Heart left ventricle (tissue), 16 donors: ENCODE measurements at places on chromosomes 11 and 22. TPM values are rescaled to one million over a fixed set of nuclear protein-coding genes. Genes with fewer than 3 reads are reported as not detected.
A peak's percentile ranks its signal among the peaks of the same experiment; 100 is the strongest.

DNA sequence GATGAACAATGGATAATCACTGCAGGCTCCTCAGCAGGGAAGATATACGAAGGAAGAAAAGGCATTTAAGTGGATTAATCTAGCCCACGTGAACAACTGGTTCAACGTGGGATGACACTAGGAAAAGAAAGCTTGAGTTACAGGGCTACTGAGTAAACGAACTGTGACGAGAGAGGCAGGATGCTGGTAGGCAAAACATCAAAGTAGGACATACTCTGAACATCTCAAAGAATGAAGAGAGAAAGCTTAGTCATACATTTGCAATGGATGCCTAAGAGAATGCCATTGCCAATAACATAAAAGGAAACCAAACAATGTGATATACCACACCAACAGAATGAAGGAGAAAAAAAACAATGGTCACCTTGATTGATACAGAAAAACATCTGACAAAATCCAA, 12.9 kb downstream of the USP28 start:
- H3K4me1 ChIP-seq = peaks cover 15% of the 10 kb centered on the region
- no peaks in the 10 kb centered on the region for H3K36me3 ChIP-seq
- no peak overlapping the region for H3K27ac ChIP-seq
- no peak overlapping the region for H3K4me3 ChIP-seq
- no peak for DNase-seq
- no peaks in the 10 kb centered on the region for H3K27me3 ChIP-seq

DNA sequence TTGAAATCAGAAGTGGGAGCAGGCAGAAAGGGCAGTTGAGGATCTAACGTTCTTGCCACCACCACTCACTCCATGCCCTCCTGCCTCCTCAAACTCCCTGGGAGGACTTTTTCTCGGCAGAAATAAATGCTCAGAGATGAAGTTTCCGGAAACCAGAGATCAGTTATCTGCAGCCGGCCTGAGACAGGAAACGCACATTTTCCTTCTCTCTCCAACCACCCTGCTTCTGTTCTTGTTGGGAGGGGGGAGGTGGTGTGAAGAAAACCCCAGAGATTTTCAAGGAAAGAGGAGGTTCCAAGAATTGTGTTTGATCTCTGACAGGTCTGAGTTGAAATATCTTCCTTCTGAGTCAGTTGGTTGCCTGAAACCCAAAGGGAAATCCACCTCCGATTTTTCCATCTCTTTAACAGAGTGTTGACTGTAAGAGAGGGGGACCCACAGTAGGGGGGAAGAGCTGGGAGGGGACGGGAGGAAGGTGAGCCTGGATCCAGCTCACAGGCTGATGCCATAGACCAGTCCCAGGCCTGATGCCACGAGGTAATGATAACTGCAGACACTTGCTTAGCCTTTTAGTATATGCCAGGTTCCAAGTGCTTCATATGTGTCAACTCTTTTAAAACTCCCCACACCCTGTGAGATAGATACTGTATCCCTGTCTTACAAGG, 100.8 kb downstream of the TRAF6 start:
- no peak for DNase-seq
- H3K27me3 ChIP-seq = no peaks in the 10 kb centered on the region
- H3K36me3 ChIP-seq = no peaks in the 10 kb centered on the region
- H3K27ac ChIP-seq = no peak overlapping the region
- H3K4me1 ChIP-seq = peaks cover 4% of the 10 kb centered on the region
- H3K4me3 ChIP-seq = no peak overlapping the region

DNA sequence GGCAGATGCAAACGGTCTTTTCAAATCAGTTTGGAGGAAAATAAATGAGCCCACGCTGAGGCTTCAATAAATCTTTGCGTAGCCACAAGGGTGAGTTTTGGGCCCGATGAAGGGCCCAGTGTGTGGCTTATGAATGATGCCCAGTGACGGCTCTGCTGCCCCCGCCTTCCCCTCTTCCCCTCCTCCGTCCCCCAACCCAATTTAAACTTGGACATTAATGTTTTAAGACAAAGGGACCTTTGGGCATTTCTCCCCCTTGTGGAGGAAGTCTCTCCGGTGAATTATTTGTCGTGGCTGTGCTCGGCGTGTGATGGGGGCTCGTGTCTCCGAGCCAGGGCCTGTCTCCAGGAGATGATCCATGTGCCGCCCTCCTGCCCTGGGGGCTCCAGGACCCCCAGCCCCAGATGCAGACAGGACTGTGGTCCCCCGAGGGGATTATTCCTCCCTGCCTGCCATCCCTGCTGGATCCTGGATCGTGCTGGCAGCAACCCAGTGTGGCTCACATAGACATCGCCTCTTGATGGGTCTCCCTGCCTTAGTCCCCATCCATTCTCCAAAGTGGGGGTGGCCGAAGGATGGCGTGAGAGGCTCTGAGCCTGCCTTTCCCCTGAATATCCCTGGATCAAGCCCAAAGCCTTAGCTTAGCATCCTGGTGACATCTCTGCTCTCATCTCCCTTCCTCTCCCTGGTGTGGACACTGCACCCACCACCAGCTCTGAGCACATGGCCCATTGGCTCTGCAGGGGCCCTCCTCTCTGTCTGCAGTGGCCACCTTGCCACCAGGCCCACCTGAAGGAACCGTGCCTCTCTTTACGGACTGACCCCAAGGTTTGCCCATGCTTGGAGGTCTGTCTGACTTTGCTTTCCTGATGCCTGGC, 56.4 kb downstream of the SMIM38 start:
- no peaks in the 10 kb centered on the region for H3K4me1 ChIP-seq
- H3K4me3 ChIP-seq = no peak overlapping the region
- H3K27ac ChIP-seq = no peak overlapping the region
- no peak for DNase-seq
- H3K36me3 ChIP-seq = no peaks in the 10 kb centered on the region
- H3K27me3 ChIP-seq = no peaks in the 10 kb centered on the region

- H3K27me3 ChIP-seq = no peaks in the 10 kb centered on the region
- H3K36me3 ChIP-seq = no peaks in the 10 kb centered on the region
- no peak for DNase-seq
- H3K27ac ChIP-seq = no peak overlapping the region
- H3K4me3 ChIP-seq = no peak overlapping the region
These were observed 19.9 kb upstream of the CTR9 start for GRCh38 chr11:10731064-10731680.

GRCh38 chr11:130622141-130622542, 173.7 kb downstream of the ADAMTS15 start:
- peaks cover 13% of the 10 kb centered on the region for H3K4me1 ChIP-seq
- DNase-seq = no peak
- no peak overlapping the region for H3K4me3 ChIP-seq
- H3K27me3 ChIP-seq = no peaks in the 10 kb centered on the region
- H3K27ac ChIP-seq = no peak overlapping the region

DNA sequence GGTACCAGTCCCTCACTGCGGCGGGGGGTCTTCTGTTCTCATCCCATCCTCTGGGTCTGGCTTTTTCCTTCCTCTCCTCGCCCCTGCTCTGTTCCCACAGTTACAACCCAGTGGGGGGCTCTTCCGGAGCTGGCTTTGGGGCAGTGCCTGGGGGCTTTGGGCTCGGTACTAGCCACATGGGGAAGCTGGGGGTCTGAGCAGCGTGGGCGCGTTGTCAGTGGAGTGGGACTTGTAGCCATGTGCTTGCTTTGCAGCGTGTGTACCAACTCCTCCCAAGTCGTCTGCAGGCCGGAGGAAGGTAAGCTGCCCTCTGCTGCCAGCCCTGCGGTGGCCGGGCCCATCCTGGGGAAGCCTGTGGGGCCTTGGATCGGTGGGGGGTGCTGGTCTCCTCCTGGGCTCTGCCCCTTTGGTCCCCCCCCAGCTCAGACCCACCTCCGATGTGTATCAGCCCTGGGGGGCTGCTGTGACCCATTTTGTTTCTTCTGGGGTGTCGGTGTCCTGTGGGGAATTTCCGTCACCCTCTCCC, 17.5 kb downstream of the MUC2 start:
- H3K4me3 ChIP-seq = no peak overlapping the region
- H3K27me3 ChIP-seq = no peaks in the 10 kb centered on the region
- no peaks in the 10 kb centered on the region for H3K36me3 ChIP-seq
- no peaks in the 10 kb centered on the region for H3K4me1 ChIP-seq

GRCh38 chr22:47032091-47032943, 269.9 kb downstream of the TBC1D22A start:
- no peak for DNase-seq
- no peaks in the 10 kb centered on the region for H3K4me1 ChIP-seq
- no peak overlapping the region for H3K4me3 ChIP-seq
- H3K36me3 ChIP-seq = no peaks in the 10 kb centered on the region
- H3K27ac ChIP-seq = no peak overlapping the region

DNA sequence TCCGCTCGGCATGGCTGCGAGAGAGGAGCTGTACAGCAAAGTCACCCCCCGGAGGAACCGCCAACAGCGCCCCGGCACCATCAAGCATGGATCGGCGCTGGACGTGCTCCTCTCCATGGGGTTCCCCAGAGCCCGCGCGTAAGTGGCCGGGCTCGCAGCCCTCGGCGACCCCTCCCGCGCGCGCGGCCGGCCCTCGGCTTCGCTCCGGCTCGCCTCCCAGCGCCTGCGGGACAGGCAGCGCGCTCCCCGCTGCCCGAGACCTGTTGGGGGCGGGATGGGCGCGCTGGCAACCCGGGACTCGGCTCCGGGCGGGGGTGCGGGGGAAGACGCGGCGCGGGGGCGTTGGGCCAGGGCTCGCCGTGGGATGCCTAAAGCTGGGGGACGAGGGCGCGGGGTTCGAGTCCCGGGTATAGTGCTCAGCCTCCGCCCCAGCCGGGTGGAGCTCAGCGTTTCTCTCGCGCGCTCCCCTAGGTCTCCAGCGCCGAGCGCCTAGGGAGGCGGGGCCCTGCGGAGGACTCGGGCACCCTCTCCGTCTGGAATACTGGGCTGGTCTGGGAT, 630 bp downstream of the UBASH3B start:
- peak; percentile 49 for DNase-seq
- no peaks in the 10 kb centered on the region for H3K36me3 ChIP-seq
- peaks cover 5% of the 10 kb centered on the region for H3K27me3 ChIP-seq

DNA sequence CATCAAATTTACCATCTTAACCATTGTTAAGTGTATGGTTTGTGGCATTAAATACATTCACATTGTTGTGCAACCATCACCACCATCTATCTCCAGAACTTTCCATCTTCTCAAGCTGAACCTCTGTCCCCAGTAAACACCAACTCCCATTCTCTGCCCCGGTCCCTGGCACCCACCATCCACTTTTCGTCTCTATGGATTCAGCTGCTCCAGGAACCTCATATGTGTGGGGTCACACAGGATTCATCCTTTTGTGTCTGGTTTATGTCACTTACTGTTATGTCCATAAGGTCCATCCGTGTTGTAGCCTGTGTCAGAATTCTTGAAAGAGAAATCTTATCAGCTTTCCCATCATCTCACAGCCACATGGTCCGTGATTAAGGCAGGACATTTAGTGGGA, 16.3 kb downstream of the TSPAN32 start:
- H3K36me3 ChIP-seq = no peaks in the 10 kb centered on the region
- H3K4me1 ChIP-seq = peaks cover 24% of the 10 kb centered on the region
- H3K27ac ChIP-seq = no peak overlapping the region
- no peaks in the 10 kb centered on the region for H3K27me3 ChIP-seq
- DNase-seq = no peak

DNA sequence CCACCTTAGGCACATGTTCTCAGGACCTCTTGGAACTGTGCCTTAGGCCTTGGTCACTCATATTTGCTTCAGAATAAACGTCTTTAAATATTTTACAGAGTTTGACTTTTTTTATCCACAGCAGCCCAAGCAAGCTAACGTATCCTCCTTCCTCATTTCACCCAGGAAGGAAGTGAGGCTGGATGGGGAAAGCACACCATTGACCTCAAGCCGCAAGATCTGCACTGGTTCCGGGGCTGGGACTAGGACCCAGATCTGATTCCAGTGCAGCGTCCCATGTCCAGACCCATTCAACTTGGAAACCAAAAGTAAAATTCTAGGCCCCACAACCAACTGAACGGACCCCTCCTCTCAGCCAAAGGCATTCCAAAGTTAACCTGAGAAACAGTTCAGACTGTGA, 2.4 kb upstream of the LGALS12 start:
- H3K4me1 ChIP-seq = no peaks in the 10 kb centered on the region
- H3K27ac ChIP-seq = no peak overlapping the region
- no peaks in the 10 kb centered on the region for H3K27me3 ChIP-seq
- DNase-seq = peak; percentile 50
- H3K4me3 ChIP-seq = no peak overlapping the region
- H3K36me3 ChIP-seq = no peaks in the 10 kb centered on the region

GRCh38 chr11:12290477-12290922, 86.9 kb upstream of the PARVA start:
- no peak for DNase-seq
- H3K36me3 ChIP-seq = no peaks in the 10 kb centered on the region
- no peaks in the 10 kb centered on the region for H3K27me3 ChIP-seq
- H3K4me1 ChIP-seq = peaks cover 13% of the 10 kb centered on the region
- no peak overlapping the region for H3K27ac ChIP-seq

GRCh38 chr11:92297567-92298553, 73.2 kb downstream of the FAT3 start:
- no peak for DNase-seq
- no peaks in the 10 kb centered on the region for H3K36me3 ChIP-seq
- H3K4me3 ChIP-seq = no peak overlapping the region
- no peaks in the 10 kb centered on the region for H3K27me3 ChIP-seq

DNA sequence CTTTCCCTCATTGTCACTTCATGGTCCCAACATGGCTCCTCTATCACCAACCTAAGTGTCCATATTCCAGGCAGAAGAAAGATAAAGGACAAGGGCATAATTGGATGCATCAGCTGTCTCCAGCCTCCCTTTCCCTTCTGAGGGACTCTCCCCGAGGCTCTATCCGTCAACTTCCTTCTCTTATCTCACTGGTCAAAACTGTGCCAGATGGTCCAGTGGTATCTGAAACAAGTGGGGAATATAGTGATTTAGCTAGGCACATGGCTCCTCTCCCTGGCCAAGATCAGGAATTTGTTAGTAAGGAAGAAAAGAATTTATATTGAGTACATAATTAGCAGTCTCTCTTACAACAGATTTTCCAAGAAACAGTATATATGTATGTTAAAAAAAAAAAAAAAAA, 12.6 kb upstream of the SPON1 start:
- no peak overlapping the region for H3K27ac ChIP-seq
- DNase-seq = no peak
- H3K4me1 ChIP-seq = no peaks in the 10 kb centered on the region
- H3K27me3 ChIP-seq = peaks cover 43% of the 10 kb centered on the region

DNA sequence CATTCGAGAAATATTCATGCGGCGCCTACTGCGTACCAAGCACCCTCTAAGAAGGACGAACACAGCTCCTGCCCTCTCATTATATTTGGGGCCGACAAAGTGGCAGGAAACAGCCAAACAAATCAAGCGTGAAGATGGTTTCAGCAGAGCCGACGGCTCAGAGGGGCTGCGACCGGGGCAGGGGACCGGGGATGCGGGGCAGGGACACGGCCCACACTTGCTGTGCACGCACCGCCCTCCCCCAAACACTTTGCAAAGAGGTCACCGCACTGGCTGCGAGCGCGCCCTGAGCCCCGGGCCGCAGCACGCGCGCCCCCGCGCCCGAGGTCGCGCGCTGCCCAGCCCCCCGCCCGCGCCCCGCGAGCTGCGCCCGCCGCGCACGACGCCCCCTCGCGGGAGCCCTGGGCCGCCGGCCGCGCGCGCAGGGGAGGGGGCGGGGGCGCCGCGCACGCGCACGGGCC, 255 bp upstream of the SYNGR1 start:
- H3K27ac ChIP-seq = peak overlapping the region; percentile 69
- peaks cover 22% of the 10 kb centered on the region for H3K4me1 ChIP-seq
- H3K4me3 ChIP-seq = peak overlapping the region; percentile 74
- H3K36me3 ChIP-seq = no peaks in the 10 kb centered on the region

Gene TMEM191B
- 1.2 TPM for total RNA-seq

Gene UCP3
- total RNA-seq = 2.8 TPM

Gene PTPN5
- 3.5 TPM for total RNA-seq

Gene FZD4
- 21.1 TPM for total RNA-seq

Gene CCDC83
- total RNA-seq = not detected

Gene PANX3
- total RNA-seq = not detected

Gene FOLR1
- not detected for total RNA-seq

Gene PDE3B
- 12.6 TPM for total RNA-seq

Gene TLCD5
- total RNA-seq = 10.8 TPM

Gene KBTBD3
- 2.8 TPM for total RNA-seq

Gene USH1C
- not detected for total RNA-seq

Gene SLC22A8
- total RNA-seq = not detected

Gene CNGA4
- total RNA-seq = not detected

Gene FAM83F
- 2.5 TPM for total RNA-seq
